Vagina (tissue), 2 donors: ENCODE measurements at places on chromosomes 6 and 20.
A peak's percentile ranks its signal among the peaks of the same experiment; 100 is the strongest.

GRCh38 chr20:41361757-41362747, 4.6 kb downstream of the EMILIN3 start:
- DNase-seq: no peak

- DNase-seq: peak; percentile 42
These were observed 229.2 kb upstream of the SUPT3H start for GRCh38 chr6:45606831-45607400.

- no peak for DNase-seq
These were observed 76.7 kb downstream of the PREX1 start for GRCh38 chr20:48750941-48751635.

DNA sequence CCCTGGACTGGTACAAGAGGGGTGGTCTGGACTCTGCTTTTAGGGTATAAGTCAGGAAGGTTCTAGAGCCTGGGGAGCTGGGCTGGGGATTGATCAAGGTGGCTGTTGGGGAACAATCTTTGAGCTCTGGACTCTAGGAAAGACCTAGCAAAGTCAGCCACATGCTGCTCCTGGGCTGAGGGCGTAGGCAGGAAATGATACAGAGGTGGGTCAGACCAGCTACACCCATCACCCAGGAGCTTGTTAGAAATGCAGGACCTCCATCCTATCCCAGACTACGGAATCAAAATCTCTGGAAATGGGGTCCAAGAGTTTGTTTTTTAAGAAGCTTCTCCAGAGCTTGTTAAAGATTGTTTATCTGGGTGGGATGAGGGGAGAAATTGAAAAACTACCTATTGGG, 9.4 kb downstream of the ADTRP start:
- no peak for DNase-seq

DNA sequence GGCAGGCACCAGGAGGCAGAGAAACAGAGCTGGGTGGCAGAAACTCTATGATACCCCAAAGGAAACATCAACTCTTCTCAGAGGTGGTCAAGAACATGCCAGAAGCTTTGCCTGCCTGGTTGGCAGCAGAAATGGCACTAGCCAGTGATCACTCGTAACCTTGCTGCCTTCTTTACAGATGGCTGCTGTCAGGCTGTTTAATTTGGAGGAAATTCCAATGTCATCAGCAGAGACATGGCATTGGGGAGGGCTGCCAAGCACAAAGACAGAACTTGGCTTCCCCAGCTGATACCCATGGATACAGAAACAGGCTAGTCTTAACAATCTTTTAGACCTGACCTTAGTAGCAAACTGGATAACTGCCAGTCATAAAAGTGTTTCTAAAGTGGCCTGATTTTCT, 153.6 kb downstream of the GMPR start:
- DNase-seq: no peak

DNA sequence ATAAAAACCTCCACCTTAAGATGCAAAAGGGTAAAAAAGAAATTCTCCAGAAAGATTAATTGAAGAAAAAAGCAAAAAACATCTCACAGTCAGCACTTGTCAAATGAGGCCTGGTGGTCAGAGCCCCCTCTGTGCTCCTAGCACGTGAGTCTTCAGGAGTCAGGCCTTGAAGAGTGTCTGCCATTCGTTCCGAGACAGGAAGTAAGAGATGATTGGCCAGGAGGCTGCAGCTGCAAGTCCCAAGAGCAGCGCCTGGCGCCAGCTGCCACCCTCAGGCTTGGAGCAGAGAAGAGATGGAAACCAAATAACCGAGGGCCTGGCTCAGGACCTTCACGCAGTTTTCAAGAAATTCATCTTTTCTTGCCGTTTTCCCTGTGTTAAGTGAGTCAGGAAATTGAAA, 65.0 kb downstream of the FAM120B start:
- no peak for DNase-seq

DNA sequence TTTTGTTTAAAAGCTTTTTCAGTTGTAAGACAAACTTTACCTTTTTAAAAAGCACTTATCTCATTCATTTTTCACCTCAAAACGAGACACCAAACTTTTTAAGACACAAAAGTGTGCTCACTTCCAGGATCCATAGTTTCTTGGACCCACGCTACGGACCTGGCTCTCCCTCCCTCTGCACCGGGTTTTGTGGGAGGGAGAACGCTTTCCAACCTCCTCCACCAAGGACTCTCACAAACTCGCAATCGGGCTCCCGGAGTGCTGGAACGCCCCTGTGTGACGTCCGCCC, 436 bp downstream of the CAGE1 start:
- no peak for DNase-seq

- no peak for DNase-seq
These were observed 48.1 kb downstream of the KCNS1 start for GRCh38 chr20:45052698-45053429.

DNA sequence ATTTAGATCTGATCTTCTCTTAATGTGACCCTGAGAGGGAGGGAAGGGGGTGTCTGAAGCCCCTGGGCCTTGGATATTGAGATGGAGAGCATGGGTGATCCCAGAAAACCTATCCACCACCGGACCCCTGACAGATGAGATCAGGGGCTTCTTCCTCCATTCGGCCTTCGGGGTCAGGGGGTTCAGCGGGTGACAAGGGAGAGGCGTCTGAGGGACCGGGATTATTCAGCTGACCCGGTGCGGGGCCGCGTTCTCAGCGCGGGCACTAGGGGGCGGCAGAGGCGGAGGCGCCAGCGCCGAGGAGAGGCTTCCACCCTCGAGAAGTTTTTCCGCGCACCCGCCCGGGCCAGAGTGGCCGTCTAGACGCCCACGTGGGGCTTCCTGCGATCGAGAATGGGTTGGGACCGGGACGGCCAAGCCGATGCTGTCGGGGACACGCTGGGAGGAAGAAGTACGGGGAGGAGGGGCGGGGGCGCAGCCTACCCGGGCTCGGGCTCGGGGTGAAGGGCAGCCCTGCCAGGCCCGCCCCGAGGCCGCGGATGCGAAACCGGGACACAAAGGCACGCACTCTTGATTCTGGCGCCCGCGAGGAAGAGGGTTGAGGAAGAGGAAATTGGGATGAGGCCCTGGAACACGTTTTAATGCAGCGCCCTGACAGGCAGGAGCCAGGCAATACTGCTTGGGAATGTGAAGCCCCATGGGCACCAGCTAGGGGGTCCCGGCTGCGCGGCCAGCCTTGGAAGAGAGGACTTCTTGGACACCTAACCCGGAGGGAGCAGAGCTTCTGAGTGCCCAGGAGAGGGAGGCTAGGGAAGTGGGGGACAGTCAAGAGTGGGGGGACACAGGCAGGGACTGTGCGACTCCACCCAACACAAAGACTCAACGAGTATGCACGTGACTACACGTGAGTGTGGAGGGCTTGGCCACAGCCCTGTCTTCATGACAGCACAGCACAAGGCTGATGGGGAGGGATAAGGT, 30.6 kb downstream of the COL11A2 start:
- DNase-seq: no peak

DNA sequence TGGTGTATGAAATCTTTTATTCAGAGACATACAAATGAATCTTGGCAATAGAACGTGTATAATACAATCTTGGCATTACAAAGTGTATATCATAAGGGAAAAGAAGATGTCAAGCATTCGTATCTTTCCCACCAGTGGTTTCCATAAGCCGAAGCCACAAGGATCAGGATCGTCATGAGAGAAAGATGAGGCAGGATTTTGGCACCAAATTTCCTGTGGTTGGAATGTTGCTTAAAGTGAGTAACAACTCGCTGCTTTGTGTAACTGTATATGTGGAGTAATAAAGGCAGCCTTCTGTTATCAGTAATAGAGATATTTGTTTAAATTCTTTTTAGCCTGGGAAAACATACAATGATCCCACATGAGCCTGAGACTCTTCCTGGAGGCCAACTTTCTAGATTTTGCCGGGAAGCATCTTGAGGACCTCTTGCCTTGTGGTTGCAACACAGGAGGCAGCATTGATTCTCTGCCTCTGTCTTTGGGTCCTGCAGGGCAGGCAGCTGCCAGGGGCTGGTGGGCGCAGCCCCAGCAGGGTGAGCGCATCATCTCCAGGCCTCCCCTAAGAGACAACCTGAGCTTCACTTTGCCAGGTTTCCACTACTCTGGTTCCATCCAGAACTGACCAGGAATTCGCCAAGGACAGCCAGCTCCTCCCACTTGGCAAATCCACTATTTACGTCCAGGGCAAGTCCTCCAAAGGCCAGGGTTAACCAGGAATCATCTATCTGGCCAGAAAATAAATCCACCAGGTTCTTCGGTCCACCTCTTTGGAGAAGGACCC, 230.9 kb upstream of the SULF2 start:
- no peak for DNase-seq

DNA sequence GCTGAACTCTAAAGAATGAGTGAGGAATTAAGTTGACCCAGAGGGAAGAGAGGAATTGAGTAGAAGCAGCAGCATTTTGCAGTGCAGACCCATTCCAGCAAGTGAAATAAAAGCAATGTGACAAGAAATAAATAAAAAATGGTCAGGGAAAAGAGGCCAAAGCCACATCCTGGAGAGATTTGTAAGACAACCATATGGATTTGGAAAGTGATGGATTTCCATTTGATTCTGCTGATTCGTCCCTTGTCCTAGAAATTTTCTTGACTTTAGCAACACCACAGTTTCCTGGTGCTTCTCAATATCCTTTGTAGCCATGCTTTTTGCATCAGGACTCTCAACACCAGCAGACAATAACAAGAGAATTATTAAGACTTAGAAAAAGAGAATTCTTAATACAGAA, 29.8 kb downstream of the ANKEF1 start:
- no peak for DNase-seq

- no peak for DNase-seq
These were observed 203.9 kb upstream of the RAB32 start for GRCh38 chr6:146339716-146340115.

GRCh38 chr6:39649996-39650395, 75.2 kb downstream of the KIF6 start:
- DNase-seq: no peak

DNA sequence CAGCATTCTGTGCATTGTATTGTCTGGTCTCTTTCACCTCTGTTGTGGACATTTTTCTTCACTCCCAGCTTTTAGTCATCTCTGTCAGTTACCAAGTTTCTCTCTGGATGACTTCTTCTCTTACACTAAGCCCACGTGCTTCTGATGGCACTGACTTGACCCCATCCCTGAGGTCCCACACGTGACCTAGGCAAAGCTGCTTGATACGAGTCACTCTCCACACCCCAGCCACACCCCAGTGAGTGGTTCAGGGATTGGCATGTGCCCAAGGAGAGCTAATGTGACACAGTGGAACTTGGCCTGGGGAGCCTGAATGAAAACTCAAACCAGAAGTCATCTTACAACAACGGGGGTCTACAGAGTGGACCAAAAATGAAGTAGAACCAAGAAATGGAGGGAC, 32.2 kb downstream of the HTR1E start:
- no peak for DNase-seq
